ENCODE measurements at places on chromosomes 5 and 9. TPM values are rescaled to one million over a fixed set of nuclear protein-coding genes. Genes with fewer than 3 reads are reported as not detected.

- no peak for DNase-seq
These were observed 199.9 kb downstream of the EBF1 start for GRCh38 chr5:158899792-158900191.

The IGFBPL1 gene
- total RNA-seq, result 4.0 TPM

- DNase-seq, result no peak
These were observed 11.9 kb downstream of the FYB1 start for GRCh38 chr5:39207345-39208045.

- DNase-seq, result no peak
These were observed 77.8 kb downstream of the MUSK start for GRCh38 chr9:110746211-110746930.
